Smooth muscle cell of the coronary artery (primary cell): ENCODE measurements at places on chromosomes 6 and 20. TPM values are rescaled to one million over a fixed set of nuclear protein-coding genes. Genes with fewer than 3 reads are reported as not detected.

ACSS1 gene
- 1.1 and 14.0 TPM in 2 replicates for total RNA-seq

SYCP2L gene
- 0.08 TPM in 1 of 2 replicates, not detected in the other for total RNA-seq

KCNB1 gene
- under 0.01 and 0.12 TPM in 2 replicates for total RNA-seq

BFSP1 gene
- 0.35 and 2.5 TPM in 2 replicates for total RNA-seq

FAM83B gene
- total RNA-seq, result not detected in 2 replicates

RHAG gene
- total RNA-seq, result not detected in 2 replicates

NOTCH4 gene
- 0.82 and 1.5 TPM in 2 replicates for total RNA-seq

LAMA2 gene
- total RNA-seq, result 80.0 and 86.1 TPM in 2 replicates

HLA-DQB1 gene
- not detected in 2 replicates for total RNA-seq

ARMC12 gene
- 0.23 TPM in 1 of 2 replicates, not detected in the other for total RNA-seq

LRRN4 gene
- under 0.01 TPM in 1 of 2 replicates, not detected in the other for total RNA-seq

PKHD1 gene
- total RNA-seq, result not detected in 2 replicates

HLA-DQB2 gene
- total RNA-seq, result not detected in 2 replicates

MOCS3 gene
- 7.3 and 8.0 TPM in 2 replicates for total RNA-seq

ARFGAP1 gene
- total RNA-seq, result 52.7 and 84.5 TPM in 2 replicates

EPM2A gene
- total RNA-seq, result 7.6 and 13.8 TPM in 2 replicates

RNF5 gene
- 29.3 and 31.0 TPM in 2 replicates for total RNA-seq
